ENCODE measurements at places on chromosomes 3 and 15. TPM values are rescaled to one million over a fixed set of nuclear protein-coding genes. Genes with fewer than 3 reads are reported as not detected.

The ABHD6 gene
- 5.1 TPM for total RNA-seq

The SLC28A1 gene
- total RNA-seq, result not detected

The MKRN3 gene
- total RNA-seq, result 0.36 TPM

The GOLGA8B gene
- 57.2 TPM for total RNA-seq
